Stimulated activated CD4-positive, alpha-beta T cell treated with anti-CD3 and anti-CD28 coated beads, Interleukin-1b, Interleukin-23, amount 100 ng/mL, for 1 hour (primary cell): ENCODE measurements at places on chromosomes 6 and 20.

- no peak for DNase-seq
Observed at GRCh38 chr6:128275030-128275429, 245.4 kb downstream of the PTPRK start.

DNA sequence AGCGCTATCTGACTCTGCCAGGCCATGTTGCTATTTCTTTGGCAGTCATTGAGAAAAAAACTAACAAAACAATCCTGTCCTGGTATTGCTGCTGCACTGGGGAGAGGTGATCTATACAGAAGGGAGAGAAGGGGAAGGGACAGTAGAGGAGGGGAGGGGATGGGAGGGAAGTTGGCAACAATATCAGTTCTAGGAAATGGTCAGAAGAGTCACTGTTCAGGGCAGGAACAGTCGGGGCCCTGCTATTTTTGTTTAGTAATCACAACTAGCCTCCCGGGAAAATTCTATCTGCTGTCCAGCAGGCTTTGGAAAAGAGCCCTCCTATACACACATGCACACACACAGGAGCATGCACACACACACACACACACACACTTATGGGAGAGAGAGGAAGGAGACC, 142.3 kb upstream of the CARMIL1 start:
- no peak for DNase-seq

DNA sequence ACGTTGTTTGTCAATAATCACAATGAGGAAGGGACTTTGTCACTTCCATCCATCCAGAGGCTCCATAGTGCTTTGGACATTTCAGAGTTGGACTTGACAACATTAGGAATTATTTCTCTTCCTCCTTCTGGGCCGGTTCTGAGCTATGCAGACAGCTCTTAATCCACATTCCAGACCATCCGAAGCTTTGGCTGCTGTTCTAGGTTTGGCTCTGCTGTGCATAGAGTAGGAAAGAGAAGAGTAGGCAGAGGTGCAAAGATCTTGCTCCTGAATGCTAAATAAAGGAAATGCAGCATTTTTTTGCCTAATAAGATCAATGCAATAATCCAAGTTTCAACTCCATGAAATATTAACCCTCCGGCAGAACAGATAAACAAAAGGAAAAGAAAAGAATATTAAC, 251.8 kb upstream of the PRND start:
- no peak for DNase-seq

DNA sequence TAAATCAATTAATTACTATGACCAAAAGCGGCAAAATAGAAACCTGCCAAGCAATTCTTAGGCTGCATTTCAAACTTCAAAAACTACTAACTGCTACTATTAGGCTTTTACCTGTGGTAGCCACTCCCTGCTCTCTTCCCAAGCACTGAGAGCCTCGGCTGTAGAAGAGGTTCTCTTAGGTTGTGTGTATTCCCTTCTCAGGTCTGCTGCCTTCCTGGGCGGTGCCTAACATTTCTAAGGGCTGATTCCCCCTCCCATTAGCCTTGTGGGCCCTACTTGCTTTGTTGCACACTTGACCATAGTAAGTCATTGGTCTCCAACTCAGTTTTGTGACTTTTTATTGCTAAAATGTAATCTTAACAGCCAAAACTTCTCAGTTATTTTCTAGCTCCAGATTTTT, 146.1 kb upstream of the C6orf118 start:
- DNase-seq: no peak

- no peak for DNase-seq
Observed at GRCh38 chr6:118892355-118892991, 1.5 kb upstream of the ASF1A start.

- DNase-seq: no peak
Observed at GRCh38 chr20:46062621-46063020, 27.1 kb downstream of the NCOA5 start.

GRCh38 chr6:90160013-90160412, 136.6 kb downstream of the BACH2 start:
- DNase-seq: no peak

GRCh38 chr6:83767033-83767432, 58.1 kb upstream of the SNAP91 start:
- DNase-seq: no peak

GRCh38 chr6:29965873-29966601, 23.7 kb downstream of the HLA-A start:
- DNase-seq: no peak

DNA sequence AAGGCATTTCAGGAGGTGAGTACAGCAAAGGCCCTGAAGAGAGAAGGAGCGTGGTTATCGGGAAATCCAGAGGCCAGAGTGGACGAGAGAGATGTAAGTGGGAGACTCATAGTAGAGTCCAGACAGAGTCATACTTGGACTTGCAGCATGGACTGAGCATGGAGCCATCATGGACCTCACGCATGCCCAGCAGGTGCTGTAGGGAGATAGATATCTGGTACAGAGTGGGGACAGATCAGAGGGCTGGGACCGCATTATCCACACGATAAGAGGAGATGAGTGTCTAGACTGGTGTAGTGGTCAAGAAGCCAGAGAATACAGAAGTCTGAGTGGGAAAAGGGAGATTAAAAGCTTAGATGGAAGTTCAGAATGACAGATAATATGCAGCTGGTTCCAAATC, 127.0 kb downstream of the TBC1D7 start:
- no peak for DNase-seq

- DNase-seq: no peak
Observed at GRCh38 chr6:25927756-25928216, 2.7 kb downstream of the SLC17A2 start.

DNA sequence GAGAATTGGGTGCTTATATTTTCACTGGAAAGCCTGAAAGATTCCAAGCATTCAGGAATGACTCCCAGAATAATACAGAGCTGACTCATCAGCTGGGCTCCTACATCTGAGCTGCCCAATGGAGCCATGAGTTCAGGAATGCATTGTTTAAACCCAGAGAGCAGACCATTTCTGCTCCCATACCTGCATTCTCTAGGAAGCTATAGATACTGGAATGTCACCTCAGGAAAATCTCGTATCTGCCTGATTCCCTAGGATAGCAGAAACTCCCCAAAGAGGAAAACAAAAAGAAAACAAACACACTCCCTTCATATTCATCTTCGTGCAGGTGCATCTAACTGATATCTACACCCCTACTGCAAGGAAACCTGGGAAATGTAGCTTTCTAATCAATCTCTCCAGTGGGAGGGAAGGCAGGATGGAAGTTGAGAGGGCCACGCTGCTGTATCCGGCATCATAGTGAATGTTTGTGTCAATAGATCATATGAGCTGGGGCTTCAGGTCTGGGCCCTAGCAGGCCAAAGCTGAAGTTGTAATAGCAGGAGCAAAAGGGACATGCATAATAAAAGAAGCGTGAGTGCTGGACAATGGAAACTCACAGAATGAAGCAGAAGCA, 8.2 kb upstream of the SLC2A12 start:
- no peak for DNase-seq

- no peak for DNase-seq
Observed at GRCh38 chr6:111653979-111654378, 48.3 kb upstream of the TRAF3IP2 start.

DNA sequence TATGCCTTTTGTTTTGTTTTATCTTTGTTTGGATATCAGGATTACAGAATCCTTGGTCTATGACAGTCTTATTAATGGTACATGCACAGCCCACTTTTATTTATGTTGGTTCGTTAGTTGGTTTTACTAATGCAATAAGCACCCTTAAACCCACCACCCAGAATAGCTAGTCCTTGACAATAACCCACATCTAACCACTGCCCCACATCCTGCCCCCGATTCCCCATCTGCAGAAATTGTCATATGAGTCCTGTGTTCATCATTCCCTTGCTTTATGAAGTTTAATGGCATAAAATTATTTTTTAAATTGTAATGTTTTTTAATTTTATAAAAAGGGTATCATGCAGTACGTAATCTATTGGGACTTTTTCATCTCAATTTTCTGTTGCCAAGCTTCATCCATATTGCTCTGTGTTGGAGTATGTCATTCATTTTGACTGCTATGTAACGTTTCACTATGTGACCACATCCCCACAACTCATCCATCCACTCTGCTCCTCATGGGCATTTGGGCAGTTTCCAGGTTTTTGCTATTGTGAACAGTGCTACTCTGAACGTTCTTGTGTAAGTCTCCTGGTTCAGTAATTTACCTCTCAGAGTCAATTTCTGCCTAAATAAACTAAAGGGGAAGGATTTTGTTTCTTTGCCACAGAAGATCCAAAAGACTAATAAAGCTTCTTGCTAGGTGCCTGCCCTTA, 150.4 kb downstream of the MRPL14 start:
- DNase-seq: no peak

- DNase-seq: no peak
Observed at GRCh38 chr6:140311146-140311545, 936.7 kb upstream of the CITED2 start.

- no peak for DNase-seq
Observed at GRCh38 chr6:47032974-47033765, 9.0 kb downstream of the ADGRF1 start.

GRCh38 chr20:43003318-43003944, 186.3 kb downstream of the PTPRT start:
- DNase-seq: no peak

DNA sequence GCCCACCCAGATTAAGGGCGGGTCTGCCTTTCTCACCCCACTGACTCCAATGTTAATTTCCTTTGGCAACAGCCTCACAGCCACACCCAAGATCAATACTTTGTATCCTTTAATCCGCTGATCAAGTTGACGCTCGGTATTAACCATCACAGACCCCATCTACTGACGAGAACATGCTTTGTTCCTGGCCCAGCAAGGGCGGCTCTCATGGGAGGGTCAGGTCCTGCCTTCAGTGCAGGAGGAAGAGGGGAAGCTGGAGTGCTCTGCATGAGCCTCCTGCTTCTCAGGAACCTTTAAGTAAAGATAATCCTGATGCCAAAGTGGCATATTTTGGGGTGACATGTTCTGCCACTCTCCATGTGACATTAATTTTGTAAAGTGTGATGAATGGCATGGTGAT, 8.3 kb downstream of the KIF25 start:
- DNase-seq: no peak

DNA sequence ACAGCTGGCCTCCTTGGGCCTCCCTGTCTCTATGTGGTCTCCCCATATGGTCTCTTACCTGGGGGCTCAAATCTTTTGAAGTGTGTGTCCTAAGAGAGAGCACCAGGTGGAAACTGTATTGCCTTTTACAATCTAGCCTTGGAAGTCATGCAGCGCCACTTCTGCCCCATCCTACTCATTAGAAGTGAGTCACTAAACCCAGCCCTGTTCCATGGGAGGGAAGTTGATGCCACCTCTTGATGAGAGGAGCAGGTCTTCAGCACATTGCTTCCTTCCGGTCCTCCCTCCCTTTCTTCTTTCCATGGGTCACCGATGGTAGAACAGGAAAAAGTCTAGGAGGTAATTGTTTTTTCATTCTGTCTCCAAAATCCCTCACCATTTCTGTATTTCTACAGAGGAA, 156.3 kb downstream of the FOXA2 start:
- DNase-seq: no peak

- no peak for DNase-seq
Observed at GRCh38 chr6:83707829-83708545, 914 bp downstream of the SNAP91 start.

DNA sequence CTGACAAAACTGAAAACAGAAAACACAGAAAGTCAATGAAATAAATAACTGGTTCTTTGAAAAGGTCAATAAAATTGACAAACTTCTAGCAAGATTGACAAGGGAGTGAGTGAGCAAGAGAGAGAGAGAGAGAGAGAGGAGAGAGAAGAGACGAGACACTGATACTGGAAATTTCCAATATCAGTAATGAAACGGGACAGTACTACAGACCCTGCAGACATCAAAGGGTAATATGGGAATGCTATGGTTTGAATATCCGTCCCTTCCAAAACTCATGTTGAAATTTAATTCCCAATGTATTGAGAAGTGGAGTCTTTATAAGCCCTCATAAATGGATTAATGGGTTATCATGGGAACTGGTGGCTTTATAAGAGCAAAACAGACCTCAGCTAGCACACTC, 3.8 kb downstream of the TTI1 start:
- DNase-seq: no peak

- no peak for DNase-seq
Observed at GRCh38 chr20:56801971-56802755, 173.1 kb downstream of the TFAP2C start.

GRCh38 chr6:124699038-124699437, 263.2 kb upstream of the RNF217 start:
- no peak for DNase-seq

DNA sequence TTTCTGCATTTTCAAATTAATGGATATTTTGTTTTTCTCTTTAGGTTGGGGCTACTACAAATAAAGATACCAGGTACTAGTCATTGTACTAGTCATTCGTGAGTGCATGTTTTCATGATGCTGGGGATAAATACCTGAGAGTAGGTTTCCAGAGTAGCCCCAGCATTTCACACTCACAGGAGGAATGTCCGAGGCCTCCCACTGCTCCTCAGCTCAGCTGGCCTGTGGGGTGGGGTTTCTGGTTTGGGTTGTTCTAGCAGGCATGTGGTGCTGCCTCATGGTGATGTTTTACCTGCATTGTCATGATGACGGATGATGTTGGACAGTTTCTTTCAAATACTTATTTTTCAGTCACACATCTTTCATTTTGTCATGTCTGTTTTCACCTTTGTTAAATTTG, 144.5 kb downstream of the SMOC2 start:
- no peak for DNase-seq

DNA sequence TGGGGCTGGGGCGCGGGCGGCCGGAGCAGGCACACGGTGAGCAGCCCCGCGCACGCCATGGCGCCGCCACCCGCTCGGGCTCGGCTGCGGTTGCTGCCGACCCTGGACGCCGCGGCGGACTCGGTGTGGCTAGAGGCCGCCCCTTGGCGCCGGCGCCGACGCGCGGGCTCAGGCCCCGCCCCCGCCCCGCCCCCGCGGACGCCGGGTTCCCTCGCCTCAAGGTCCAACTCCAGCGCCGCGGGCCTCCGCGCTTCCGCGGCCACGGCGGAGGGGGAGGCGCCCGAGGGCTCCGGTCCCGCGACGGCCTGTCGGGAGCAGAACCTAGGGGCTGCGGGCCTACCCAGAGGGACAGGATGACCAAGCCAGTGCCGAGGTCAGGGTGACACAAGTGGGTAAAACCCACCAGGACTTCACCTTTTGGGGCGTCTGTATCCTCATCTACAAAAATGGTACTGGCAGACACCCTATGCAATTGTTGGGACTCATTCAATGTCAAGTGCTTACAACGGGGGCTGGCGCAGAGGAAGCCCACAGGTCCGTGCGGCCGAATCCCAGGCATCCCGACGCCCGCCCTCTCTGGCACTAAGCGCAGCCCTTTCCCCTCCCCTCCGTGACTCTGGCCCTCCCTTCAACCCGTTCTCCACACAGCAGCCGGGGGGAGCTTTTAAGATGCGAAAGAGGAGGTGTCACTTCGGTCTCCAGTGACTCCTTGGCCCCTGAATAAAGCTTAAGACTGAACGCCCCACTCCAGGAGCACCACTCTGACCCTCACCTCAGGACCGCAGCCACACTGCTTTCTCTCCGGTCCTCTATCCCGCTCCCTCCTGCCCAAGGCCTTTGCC, at the start of gene NECAB3:
NECAB3 (minus strand) TSS at position 135 of the 842 bp plus-strand sequence; CDS start at position 59, 76 bp downstream.
- no peak for DNase-seq

DNA sequence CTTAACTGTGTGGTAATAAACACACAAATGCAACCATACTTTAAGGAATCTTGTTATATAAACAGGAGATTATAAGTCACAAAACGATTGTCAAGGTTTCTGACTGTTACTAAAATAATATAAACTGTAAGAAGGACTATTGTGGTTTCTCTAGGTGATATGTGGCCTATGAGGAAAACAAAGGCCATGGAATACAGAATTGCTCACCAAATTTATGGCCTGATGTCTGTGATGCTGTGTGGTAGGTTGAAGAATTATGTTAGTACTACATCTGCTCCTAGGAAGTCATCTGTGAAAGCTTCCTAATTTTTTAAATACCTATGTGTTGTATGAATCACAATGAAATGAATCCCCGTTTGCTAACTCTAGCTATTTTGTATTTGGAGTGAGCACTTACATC, 875.4 kb upstream of the MAP3K7 start:
- no peak for DNase-seq
